Activated CD8-positive, alpha-beta T cell treated with anti-CD3 and anti-CD28 coated beads, Interleukin-2, amount 10 ng/mL, durations not matched to agents 7 days and 5 days (primary cell): ENCODE measurements at places on chromosomes 12 and 14.

GRCh38 chr12:115752156-115752555 lies 525.3 kb downstream of the MED13L start:
- H3K27ac ChIP-seq, result no peak overlapping the region
- no peaks in the 10 kb centered on the region for H3K36me3 ChIP-seq
- H3K4me3 ChIP-seq, result no peak overlapping the region
- H3K27me3 ChIP-seq, result peaks cover 9% of the 10 kb centered on the region
- DNase-seq, result no peak

DNA sequence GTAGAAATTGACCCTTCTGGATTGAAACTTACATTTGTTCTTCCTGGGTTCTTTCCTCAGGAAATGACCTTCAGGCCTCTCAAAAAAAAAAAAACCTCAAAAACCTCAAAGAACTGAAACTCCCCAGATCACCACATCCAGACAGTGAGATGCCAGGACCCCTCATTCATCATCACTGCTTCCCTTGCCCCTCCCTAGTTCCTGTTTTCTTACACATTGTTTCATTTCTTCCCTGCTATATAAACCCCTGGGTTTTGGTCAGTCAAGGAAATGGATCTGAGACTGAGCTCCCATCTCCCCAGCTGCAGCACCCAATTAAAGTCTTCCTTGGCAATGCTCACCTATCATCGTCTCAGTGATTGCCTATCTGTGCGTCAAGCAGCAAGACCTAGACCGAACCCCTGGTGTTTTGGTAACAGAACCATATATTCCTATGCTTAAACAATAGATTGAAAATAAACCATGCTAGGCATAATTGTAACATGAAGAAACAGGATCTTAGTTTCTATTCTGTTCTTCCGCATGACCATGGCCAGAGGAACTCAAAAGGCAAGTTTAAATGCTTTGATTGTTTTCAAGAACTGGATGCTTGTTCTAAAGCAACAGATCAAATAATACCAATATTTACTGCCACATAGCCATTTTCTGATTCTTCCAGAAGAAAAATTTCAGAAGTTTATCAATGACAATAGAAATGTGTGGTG lies 108.0 kb upstream of the MAX start:
- H3K27me3 ChIP-seq, result no peaks in the 10 kb centered on the region
- peaks cover 14% of the 10 kb centered on the region for H3K36me3 ChIP-seq
- DNase-seq, result peak; percentile 56

GRCh38 chr14:63378444-63378843 lies 59.7 kb upstream of the GPHB5 start:
- H3K27ac ChIP-seq, result no peak overlapping the region
- H3K36me3 ChIP-seq, result peaks cover 38% of the 10 kb centered on the region
- H3K27me3 ChIP-seq, result no peaks in the 10 kb centered on the region

DNA sequence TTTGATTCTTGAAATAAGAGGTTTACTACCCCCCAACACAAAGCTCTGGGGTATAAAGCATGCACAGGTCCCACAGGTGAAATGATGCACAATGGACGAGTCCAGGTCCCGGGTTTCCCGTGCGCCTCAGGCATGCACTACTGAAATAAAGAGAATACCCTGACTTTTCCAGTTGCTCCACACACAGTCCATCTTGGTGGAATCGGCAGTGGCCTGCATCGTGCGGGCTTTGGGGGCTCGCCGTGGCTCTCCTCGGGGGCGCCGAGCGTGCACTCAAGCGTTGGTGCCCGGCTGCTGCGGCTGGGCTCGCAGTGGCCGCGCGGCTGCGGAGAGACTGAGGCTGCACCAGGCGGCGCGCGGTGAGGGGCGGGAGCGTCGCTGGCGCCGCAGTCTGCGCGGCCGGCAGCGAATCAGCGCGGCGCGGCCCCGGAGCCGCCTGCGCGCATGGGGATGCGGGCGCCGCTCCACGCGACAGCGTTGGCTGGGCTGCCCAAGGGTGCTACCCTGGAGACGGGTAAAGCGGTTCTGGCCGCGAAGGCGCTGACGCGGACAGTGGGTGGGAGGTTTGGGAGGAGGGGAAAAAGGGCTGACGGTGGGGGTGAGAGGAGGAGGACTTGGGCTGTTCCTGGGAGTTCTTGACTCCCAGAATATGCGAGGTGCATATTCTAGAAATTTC lies 53.8 kb upstream of the CCDC175 start:
- H3K4me1 ChIP-seq, result peaks cover 2% of the 10 kb centered on the region
- H3K4me3 ChIP-seq, result no peak overlapping the region
- H3K36me3 ChIP-seq, result no peaks in the 10 kb centered on the region
- H3K27me3 ChIP-seq, result peaks cover 43% of the 10 kb centered on the region

- H3K36me3 ChIP-seq, result no peaks in the 10 kb centered on the region
- no peak overlapping the region for H3K27ac ChIP-seq
- DNase-seq, result no peak
- H3K27me3 ChIP-seq, result no peaks in the 10 kb centered on the region
Observed at GRCh38 chr12:79296871-79297270, 393.9 kb downstream of the PAWR start.

DNA sequence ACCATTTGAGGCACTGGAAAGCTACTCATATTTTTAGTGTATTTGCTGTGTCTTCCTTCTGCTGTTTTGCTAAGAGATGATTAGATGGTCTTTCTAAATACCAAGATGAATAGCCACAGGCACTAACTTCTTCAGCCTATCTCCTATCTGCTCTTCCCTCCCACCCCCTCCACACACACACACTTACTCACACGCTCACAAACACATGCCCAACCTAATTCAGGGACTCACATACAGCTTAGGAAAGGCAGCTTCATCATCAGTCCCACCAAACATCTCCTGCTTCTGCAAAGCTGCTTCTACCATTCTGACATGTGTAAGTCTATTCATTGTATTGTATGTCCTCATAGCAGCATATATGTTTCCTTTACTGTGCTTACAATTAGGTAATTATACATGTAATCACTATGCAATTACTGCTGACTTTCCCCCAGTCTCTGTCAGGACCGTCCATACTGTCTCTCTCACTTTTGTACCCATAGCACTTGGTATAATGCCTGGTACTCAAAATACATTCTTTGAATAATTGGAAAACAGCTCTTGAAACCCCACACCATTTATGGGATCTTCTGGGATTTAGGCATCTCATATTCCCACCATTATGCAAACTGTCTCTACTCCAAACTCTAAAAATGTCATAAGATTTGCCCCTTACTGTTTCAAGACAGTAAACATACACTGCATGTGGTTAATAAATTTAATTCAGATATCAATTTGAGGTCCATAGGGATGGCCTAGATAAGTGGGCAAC lies 83.3 kb upstream of the HIF1A start:
- H3K4me3 ChIP-seq, result no peak overlapping the region
- H3K4me1 ChIP-seq, result peaks cover 6% of the 10 kb centered on the region
- no peak for DNase-seq

- H3K4me1 ChIP-seq, result peaks cover 32% of the 10 kb centered on the region
- no peaks in the 10 kb centered on the region for H3K27me3 ChIP-seq
- H3K4me3 ChIP-seq, result no peak overlapping the region
- H3K36me3 ChIP-seq, result peaks cover 16% of the 10 kb centered on the region
- H3K27ac ChIP-seq, result no peak overlapping the region
Observed at GRCh38 chr12:27246774-27247173, 2.7 kb downstream of the STK38L start.

DNA sequence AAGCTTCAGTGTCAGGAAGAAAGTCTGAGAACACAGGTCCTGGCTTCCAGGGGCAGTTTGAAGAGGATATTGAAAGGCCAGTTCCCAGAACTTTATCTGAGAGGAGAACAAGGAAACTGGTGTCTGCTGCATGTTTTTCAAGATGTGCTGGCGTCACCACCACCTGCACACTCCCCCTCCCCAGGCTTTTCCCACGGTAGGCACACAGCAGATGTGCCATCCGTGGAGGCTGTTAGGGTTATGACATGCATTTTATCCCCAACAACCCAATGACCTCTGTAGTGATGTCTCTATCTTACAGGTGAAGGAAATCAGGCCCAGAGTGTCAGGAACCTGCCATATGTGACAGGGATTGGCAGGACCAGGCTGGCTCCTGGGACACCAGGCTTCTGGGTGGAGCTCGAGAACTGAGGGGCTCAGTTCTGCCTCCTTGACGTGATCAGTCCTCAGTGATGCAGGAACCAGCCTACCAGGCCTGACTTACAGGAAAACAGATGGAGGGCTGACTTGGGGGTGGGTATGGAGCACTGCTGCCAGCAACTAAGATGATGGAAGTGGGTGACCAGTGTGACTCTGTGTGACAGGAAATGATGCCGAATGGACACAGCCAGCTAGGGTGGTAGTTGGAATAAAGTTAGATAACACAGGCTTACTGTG lies 16.8 kb downstream of the SLC25A47 start:
- no peak overlapping the region for H3K4me3 ChIP-seq
- peaks cover 66% of the 10 kb centered on the region for H3K36me3 ChIP-seq
- H3K27ac ChIP-seq, result peak overlapping the region; percentile 22
- H3K27me3 ChIP-seq, result no peaks in the 10 kb centered on the region
- H3K4me1 ChIP-seq, result peaks cover 14% of the 10 kb centered on the region

DNA sequence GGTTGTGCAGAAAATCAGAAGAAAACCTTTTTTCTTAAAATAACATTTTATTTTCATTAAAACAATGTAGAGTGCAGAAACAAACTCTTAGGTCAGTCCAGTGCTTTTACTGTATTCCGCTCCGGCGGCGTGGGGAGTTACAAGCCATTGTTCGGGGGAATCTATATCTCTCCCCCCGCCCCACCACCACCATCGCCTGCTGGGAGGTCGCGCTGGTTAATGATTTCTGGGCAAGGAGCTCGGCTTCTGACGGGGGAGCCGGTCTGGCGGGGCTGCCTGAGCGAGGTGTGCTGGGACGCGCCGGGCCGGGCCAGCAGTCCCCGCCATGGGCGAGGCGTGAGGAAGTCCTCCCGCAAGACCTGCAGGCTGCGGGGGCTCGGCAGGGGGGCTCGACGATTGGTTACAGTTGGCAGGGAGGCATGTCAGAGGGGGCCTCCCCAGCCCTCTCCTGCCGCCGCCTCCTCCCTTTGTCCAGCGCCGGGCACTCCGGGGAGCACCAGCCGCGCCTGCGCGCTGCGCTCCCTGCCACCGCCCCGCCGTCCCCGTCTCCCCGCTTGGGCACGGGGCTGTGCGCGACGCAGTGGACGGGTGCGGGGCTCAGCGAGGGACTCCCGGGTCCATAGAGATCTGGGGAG lies 1.0 kb upstream of the DUSP6 start:
- peaks cover 41% of the 10 kb centered on the region for H3K36me3 ChIP-seq
- H3K4me1 ChIP-seq, result peaks cover 37% of the 10 kb centered on the region
- H3K27me3 ChIP-seq, result no peaks in the 10 kb centered on the region
- peak overlapping the region; percentile 98 for H3K4me3 ChIP-seq
- DNase-seq, result peak; percentile 59

- no peaks in the 10 kb centered on the region for H3K27me3 ChIP-seq
- H3K4me1 ChIP-seq, result peaks cover 8% of the 10 kb centered on the region
- H3K27ac ChIP-seq, result no peak overlapping the region
- no peak for DNase-seq
Observed at GRCh38 chr14:72700338-72701236, 193.3 kb downstream of the DPF3 start.

DNA sequence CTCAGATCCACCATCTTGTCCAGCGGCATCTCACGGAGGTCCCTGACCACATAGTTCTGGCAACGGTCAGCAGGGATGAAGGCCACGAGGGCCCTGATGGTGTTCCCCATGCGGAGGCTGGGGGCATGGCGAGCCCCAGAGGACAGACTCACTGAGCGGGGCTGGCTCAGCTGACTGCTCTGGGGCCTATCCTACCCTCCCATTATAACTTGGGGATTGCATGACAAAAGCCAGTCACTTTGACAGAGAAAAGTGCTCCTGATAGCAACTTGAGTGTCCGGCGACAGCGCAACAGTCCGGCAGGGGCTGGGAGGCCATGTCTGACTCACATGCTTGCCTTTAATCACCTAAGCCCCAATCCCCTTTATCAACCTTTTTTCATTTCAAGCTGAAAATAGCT lies at the start of gene LRRC10:
LRRC10 (minus strand) TSS at position 179 of the 400 bp plus-strand sequence; CDS start at position 110, 69 bp downstream.
- no peaks in the 10 kb centered on the region for H3K36me3 ChIP-seq
- no peak for DNase-seq
- H3K4me3 ChIP-seq, result no peak within 1 kb of the TSS
- H3K27ac ChIP-seq, result no peak within 1 kb of the TSS
- peaks cover 10% of the 10 kb centered on the region for H3K27me3 ChIP-seq
- H3K4me1 ChIP-seq, result no peaks in the 10 kb centered on the region

DNA sequence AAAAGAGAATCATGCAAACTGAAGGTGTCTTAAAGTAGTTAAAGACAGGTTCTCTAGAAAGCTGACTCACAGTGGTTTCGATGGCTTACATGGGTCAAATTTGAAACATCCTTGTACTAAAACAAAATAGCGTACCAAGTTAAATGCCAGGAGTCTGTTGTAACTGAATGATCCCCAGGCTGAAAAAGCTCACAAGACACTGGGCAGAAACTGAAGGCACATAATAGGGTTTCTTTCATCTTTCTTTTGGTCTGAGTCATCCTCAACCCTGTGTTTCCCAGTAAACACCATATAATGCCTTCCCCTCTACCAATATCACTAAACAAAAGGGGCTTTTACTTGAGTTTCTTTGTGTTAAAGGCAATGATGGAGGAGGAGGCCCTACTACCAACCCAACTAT lies 12.8 kb downstream of the ZFYVE1 start:
- peaks cover 42% of the 10 kb centered on the region for H3K36me3 ChIP-seq
- no peak overlapping the region for H3K27ac ChIP-seq
- no peak overlapping the region for H3K4me3 ChIP-seq
- no peak for DNase-seq

DNA sequence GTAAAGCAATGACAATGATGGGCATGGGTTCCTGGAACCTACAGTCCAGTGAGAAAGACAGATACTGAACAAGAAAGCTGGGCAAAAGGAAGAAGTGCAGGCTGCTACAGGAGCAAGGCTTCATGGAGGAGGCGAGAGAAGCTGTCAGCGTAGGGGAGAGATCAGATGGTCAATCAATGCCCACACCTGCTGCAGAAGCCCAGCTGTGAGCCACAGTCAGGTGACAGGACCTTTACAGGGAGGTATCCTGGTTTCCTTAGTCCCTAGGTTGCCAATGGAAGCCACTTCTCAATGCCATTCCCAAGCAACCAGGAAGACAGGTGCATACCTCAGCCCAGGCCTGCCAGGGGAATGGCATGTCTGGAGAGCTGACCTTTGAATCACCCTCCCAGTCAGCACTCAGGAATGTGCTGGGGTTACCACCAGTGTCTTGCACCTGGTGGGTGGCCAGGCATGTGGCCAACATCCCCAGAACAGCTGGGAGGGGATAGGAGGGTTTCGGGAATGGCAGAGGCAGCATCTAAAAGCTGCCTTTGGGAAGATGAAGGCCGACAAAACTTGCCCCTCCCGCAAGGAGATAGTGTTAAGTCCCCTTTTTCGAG lies 170.3 kb downstream of the TTC7B start:
- H3K27me3 ChIP-seq, result no peaks in the 10 kb centered on the region
- DNase-seq, result no peak
- H3K36me3 ChIP-seq, result no peaks in the 10 kb centered on the region
- no peak overlapping the region for H3K4me3 ChIP-seq

DNA sequence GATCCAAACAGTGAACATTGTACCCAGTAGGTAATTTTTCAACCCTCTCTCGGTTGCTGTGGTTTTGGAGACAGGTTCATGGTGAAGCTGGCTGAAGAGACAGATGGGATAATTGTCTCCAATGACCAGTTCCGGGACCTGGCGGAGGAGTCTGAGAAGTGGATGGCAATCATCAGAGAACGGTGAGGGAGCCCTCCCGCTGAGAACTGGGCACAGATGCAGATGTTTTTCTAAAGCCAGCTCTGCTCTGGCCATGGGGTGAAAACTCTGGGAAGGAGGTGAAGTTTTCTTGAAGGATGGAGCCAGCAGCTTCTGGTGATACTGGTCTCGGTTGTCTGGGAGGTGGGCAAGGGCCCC lies 6.2 kb downstream of the KHNYN start:
- H3K36me3 ChIP-seq, result peaks cover 72% of the 10 kb centered on the region
- H3K4me3 ChIP-seq, result no peak overlapping the region
- DNase-seq, result no peak
- peak overlapping the region; percentile 9 for H3K27ac ChIP-seq
- H3K27me3 ChIP-seq, result no peaks in the 10 kb centered on the region
